ENCODE measurements at places on chromosomes 2 and 18.

DNA sequence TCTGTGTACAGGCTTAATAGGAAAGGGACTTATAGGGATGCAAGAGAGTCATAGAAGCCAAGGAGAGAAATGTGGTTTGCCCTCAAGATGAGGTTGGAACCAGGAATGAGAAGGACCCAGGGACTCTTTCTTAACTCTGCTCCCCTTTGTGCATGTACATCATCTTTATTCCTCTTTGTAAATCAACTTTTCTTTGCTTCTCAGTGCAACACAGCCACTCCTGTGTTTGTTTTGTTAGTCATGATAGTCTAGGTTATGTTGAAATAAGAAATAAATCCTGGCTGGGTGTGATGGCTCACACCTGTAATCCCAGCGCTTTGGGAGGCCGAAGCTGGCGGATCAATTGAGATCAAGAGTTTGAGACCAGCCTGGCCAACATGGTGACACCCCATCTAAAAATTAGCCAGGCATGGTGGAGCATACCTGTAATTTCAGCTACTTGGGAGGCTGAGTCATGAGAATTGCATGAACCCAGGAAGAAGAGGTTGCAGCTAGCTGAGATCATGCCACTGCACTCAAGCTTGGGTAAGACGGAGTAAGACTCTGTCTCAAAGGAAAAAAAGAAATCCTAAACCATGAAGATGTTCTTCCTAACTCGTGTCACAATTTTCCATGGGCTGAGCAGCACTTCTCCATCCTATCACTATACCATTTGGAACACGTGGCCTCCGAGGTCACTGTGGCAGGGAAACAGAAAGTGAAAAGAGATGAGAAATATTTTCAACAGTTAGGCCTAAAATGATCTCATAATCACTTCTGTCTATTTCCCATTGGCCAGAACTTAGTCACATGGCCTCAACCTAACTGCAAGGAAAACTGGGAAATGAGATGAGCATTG is 73.0 kb upstream of the TMEM17 start:
- no peak for DNase-seq

GRCh38 chr2:78532762-78533379 is 492.6 kb upstream of the REG3G start:
- no peak for DNase-seq

GRCh38 chr2:123502931-123503330 is 522.2 kb upstream of the CNTNAP5 start:
- no peak for DNase-seq

- peak; percentile 55 for DNase-seq
Observed at GRCh38 chr2:74083750-74084149, 64.0 kb downstream of the BOLA3 start.

GRCh38 chr2:18966131-18966530 is 376.8 kb upstream of the NT5C1B start:
- DNase-seq, result no peak

GRCh38 chr18:55735199-55735855 is 147.3 kb upstream of the TCF4 start:
- no peak for DNase-seq

DNA sequence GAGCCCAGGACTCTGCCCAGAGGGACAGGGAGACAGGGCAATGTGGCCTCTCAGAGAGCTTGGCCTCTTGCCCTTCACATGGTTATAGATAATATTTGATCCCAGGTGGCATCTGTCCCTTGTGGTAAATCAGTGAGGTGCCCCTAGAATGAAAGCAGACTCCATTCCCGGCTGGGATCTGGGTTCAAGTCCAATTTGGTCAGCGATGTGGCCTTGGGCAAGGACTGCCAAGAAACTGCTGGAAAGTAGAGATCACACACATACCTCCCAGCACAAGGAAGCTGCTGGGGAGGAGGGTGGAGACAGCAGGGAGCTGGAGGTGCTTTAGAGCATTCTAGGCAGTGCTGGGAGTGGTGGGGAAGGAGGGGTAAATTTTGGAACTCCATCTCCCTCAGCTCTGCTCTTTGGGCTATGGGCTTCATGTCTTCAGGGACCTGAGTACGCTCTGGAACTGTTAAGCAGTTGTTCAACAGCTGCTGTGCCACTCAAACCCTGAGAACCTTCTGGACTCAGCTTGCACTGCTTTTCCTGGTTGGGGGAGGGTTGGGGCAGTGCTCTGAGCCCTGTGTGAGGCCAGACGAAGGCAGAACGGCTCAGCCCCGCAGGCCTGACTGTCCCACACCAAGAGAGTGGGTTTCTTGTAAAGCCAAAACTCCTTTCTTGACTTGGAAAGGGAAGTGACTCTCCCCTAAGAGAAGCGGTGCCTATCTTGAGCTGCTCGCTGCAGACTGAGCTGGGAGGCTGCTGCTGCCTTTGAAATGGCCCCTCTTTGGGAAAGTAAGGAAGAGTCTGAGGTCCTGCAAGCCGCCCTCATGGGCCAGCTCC is 23.0 kb downstream of the INPP5D start:
- no peak for DNase-seq

- no peak for DNase-seq
Observed at GRCh38 chr2:79529636-79530035, 16.8 kb downstream of the CTNNA2 start.

All from common myeloid progenitor, CD34-positive (primary cell).